Hepatocyte (in vitro differentiated cells): ENCODE measurements at places on chromosomes 12 and 14.
A peak's percentile ranks its signal among the peaks of the same experiment; 100 is the strongest.

GRCh38 chr14:61671082-61671481 lies 24.2 kb upstream of the HIF1A start:
- DNase-seq: no peak

GRCh38 chr12:8483079-8483478 lies 27.3 kb downstream of the CLEC6A start:
- DNase-seq: no peak

GRCh38 chr12:113329022-113329790 lies 5.7 kb downstream of the SLC8B1 start:
- no peak for DNase-seq

DNA sequence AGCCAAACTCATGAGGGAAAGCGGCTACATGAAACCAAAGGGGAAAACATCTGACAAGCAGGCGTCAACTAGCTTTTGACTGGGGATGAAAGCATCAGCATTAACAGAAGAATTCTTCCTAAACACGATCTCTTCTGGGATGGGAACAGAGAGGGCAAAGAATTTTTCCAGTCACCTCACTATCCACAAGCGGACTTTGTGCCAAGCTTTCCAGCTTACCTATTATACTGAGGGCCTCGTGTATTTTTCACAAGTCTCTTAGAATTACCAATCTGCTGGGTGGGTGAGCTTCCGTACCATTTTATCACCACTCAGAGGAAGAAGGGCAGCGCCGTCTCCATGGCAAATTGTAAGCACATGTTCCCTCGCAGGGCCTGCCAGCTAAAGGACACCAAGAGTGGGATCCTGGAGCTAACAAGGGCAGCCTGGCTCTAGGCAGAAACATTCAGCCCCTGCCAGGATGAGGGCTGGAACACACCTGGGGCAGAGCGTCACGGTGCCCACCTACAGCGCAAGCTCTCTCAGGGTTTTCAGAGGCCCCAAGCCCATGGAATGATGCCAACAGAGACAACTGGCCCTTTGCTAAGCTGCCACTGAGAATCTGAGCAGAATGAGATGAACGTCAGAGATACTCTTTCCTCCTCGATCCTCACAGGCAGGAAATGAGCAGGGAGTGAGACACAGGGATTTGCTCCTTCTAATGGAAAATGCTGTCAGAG lies 74.6 kb downstream of the CHGA start:
- no peak for DNase-seq

- no peak for DNase-seq
These were observed 41.5 kb upstream of the NPAS3 start for GRCh38 chr14:32896979-32897697.

DNA sequence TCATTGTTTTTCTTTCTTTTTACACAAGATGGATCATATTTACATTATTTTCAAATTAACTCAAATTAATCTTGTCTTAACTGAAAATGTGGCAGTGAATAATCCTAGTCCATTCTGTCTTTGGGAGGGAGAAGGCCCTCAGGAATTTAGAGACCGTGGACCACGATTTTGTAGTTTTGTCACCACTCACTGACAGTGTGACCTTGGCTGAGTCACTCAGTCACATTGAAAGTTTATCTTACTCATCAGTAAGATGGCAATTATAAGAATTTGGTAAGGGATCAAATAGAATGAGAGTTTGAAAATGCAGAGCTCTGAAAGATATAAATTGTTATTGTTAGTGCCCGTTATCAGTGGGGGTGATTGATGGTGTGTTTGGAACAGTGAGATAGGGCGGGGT lies 16.4 kb downstream of the FOXJ2 start:
- DNase-seq: no peak

DNA sequence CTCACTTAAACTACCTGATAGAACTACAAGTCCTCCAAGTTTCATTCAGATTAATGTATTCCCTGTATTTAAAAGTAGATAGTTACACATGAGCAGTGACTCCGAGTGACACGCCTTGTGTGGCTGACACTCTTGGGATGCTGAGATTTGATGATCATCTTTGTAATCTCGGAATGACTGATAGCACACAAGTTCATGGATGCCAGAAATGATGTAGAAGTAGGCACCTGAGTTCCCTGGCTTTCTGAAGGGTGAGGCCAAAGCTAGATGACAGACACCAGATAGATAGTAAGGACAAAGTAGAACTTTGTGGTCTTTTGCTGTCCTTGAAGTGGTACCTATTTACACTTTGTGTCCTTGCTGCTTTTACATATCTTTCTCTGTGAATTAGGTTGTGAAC lies 491.2 kb downstream of the PCNX1 start:
- DNase-seq: no peak

GRCh38 chr12:19048943-19049342 lies 80.6 kb upstream of the PLEKHA5 start:
- DNase-seq: no peak

- no peak for DNase-seq
These were observed 29.7 kb downstream of the KTN1 start for GRCh38 chr14:55609681-55610080.

DNA sequence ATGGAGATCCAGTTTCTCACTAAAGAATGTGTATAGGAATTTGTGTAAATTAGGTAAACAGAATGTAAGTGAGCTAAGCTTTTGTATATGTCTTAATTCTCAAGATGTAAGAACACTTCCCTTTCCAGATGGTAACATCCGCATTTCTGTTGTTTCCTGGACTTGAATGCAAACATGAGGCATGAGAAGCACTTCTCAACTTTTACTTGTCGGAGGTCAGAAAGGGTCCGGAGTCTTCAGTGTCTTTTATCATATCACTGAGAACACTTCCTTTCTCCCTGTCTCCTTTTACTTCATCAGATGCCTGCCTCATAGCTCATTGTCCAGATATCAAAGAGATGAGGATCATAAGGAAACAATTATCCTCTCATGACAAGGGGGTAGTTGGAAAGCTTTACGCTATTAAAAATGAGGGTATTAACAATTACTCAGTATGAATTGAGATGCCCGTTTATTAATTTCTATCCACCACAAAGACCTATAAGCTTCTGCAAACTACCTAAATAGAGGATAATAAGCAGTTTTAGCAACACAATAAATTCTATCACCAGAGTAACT lies 214.1 kb upstream of the FLRT2 start:
- no peak for DNase-seq

DNA sequence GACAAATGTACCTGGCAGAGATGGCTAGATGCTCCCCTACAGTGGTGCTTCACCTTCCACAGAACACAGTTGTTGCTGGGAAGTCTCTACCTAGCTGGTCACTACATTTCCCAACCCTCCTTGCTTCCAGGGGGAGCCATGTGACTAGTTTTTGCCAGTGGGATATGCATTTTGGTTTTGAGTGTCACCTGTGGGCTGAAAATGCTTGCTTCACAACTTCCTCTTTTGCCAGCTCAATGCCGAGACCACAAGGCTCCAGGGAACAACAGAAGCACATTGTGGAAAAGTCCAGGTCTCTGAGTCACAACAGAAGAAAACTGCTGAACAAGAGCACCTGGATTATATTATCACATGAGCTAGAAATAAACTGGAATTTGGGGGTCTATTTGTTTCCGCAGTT lies 48.5 kb upstream of the ARHGAP5 start:
- DNase-seq: no peak

- no peak for DNase-seq
These were observed 6.1 kb downstream of the CFAP73 start for GRCh38 chr12:113155646-113156045.

DNA sequence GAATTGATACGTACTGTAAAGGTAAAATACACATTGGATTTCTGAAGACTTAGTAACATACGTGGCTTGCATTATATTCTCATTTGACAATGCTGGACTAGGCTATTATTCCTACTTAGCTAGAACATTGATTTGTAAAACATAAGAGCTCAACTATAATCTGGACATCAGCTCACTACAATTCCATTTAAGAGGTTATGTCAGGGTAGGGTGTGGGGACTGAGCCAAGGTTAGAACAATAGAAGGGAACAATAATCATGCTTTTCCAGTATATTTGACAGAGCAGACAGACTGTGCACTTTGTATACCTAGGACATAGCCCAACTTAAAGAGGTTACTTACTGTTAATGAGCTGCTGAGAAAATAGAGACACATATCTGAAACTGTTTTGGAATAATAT lies 10.8 kb downstream of the ZCRB1 start:
- DNase-seq: no peak

DNA sequence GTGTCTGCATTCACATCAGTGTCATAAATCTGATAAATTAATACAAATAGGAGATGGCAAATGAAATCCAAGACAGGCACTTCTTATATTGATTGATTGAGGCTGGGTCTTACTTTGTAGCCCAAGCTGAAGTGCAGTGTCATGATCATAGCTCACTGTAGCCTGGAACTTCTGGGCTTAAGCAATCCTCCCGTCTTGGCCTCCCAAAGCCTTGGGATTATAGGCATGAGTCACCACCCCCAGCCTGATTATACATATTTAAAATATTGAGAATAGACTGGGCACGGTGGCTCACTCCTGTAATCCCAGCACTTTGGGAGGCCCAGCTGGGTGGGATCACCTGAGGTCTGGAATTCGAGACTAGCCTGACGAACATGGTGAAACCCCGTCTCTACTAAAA lies 51.3 kb downstream of the MARK3 start:
- DNase-seq: no peak

GRCh38 chr12:95395696-95396095 lies 78.3 kb upstream of the METAP2 start:
- no peak for DNase-seq

DNA sequence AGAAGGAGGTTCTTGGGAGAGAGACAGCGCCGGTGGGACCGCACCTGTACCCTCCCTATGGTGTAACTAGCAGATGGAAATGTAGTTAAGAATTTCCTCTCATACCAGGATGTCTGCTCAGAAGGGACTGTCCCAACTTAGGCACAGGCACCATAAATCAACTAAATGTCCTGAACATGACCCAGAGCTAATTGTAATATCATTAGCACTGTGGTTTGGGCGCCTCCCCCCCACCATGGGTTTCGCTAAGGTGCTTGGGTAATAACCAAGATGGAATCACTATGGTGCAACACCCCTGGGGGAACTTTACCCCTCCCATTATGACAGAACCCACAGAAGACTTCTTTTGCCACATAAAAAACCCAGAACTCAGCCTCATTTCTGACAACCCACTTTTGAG lies 15.9 kb downstream of the ZNF641 start:
- DNase-seq: no peak

DNA sequence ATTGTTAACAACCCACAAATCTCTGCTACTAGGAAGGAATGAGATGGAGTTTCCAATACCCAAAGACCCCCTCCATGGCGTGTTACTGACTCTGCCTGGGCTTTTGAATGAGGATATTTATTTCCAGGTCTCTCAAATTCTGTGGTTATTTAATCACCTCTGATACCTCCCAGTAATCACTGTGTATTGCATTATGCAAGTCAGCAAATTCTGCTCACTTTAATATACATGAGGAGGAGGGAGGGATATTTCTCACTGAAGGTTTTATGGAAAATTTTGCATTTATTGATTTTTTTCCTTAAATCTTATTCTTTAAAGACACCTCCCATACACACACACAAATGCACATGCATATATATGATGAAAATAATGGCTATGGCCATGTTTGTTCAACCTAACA lies 962.9 kb downstream of the VRK1 start:
- DNase-seq: no peak

DNA sequence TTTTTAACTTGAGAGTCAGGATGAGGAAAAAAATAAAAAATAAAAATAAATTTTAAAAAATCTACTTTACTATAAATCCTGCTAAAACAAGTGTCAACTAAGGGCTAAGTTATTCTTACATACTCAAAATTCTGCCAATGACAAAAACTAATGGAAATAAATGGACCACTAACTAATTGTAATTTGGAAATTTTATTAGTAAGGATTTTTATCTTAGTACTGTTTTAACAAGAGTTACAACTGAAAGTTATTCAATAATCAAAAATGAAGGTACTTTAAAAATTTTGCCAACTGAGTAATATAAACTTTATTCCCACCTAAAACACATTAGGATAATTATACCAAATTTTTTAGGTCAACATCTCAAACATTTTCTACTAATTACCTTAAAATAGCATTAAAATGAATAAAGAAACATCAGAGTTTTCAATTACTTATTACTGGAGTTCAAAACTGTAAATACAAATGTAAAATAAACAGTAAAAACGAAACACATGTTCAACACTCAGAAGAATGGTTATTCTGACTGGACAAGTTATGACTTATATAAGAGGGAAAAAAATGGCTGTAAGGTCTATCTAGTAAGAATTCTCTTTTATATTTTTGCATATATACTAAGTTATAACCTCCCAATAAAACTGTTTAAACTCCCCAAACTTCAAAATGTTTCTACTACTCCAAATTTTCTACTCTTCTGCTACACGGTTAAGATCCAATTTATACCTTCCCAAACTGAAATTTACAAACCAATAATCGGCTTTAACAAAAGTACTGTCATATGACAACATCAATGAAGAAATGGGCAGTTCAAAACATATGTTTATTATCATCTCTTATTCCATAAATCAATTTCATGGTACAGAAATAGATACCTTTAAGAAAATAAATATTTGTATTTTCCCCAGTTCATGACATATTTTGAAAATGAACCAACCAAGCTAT lies 2.7 kb downstream of the HECTD1 start:
- no peak for DNase-seq

- DNase-seq: peak; percentile 8
These were observed 574 bp upstream of the FANCM start for GRCh38 chr14:45135156-45135555.
